Frontal cortex (tissue), 4 donors: ENCODE measurements at places on chromosomes 16 and 17.

DNA sequence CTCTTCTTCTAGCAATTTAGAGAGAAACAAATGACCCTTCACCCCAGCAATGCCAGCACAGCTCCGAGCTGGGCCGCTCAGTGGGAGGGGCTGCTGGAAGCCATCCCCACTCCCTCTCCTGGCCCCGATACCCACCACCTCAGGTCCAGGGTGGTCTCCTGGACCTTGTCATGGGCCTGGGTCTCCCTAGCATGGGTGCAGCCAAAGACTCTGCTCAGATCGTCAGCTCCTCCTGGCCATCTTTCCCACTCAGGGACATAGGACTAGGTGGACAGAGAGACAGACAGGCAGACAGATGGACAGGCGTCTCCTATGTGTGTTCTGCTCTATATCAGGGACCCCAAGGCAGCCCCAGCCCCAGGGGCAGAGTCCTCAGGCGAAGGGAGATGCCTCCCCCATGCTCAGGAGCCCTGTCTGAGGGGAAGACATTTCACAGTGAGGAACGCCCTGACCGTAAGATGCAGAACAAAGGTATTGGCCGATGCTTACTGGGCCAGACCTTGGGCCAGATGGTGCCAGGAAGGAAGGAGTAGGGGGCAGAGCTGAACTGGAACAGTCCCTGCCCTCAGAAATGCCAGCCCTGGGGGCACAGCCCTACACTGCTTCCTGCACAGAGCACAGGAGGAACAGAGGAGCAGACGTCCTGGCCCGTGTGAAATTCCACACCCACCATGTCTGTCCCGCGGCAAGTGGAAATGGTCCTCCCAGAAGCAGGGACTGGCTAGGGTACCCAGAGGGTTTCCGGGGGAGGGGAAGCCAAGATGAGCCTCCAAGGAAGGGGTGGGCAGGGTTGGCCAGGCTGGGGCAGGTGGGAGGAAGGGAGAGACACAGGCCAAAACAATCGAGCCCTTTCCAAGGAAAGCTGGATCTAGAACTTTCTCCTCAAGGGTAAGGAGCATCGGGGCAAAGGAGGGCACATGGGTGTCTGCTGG is 13.0 kb downstream of the PITPNM3 start:
- DNase-seq = no peak

DNA sequence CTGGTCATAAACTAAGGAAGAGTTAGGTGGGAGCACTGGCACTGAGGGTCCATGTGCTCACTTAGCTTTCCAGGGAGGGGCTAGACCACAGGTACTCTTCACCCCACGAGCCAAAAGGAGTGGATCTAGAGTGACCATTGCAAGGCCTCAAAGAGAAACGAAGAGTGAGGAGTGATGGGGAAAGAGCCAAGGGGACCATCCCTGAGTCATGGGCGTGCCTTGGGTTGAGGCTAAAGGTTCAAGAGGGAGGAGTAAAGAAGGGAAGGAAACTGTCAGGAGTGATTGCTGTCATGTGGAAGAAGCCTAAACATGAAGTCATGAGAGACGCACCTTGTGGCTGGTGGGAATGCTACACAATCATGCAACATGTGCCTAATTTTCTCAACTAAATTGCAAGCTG is 141.0 kb downstream of the CDH13 start:
- no peak for DNase-seq

GRCh38 chr16:88451586-88452481 is 1.2 kb upstream of the ZFPM1 start:
- DNase-seq = no peak

DNA sequence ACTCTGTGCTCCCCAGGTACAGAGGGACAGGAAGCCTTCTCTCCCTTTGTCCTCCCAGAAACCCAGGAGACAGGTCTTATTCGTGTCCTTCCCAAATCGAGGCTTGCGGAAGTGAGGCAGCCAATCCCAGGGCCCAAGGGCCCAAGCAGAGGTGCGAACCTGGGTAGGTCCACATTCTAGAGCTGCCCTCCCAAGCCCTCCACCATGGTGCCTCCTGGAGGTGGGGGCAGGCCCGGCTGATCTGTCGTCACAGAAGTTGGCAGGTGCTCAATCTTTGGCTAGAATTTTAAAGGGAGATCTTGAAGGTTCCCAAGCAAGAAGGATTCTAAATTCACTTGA is 21.5 kb downstream of the MRC2 start:
- DNase-seq = no peak

DNA sequence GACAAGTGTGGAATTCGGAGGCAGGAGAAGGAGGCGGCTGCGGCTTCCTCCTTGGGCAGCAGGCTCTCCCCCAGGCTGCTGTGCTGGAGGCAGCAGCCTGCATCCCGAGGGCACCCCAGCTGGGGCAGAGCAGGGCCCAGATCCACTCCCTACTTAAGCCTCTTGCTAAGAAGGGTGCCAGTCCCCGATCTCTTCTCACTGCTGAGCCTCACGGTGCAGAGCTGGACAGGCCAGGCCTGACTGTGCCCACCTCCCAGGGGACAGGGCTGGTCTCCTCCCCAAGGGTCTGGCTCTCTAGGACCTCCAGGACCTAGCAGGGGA is 210.8 kb downstream of the NTN1 start:
- DNase-seq = no peak

GRCh38 chr16:9047689-9048301 is 43.6 kb upstream of the HAPSTR1 start:
- peak; percentile 57 for DNase-seq

- no peak for DNase-seq
Measured at GRCh38 chr16:62102588-62102987, 66.3 kb upstream of the CDH8 start.
